ENCODE measurements at places on chromosomes 3 and 15. TPM values are rescaled to one million over a fixed set of nuclear protein-coding genes. Genes with fewer than 3 reads are reported as not detected.

DNA sequence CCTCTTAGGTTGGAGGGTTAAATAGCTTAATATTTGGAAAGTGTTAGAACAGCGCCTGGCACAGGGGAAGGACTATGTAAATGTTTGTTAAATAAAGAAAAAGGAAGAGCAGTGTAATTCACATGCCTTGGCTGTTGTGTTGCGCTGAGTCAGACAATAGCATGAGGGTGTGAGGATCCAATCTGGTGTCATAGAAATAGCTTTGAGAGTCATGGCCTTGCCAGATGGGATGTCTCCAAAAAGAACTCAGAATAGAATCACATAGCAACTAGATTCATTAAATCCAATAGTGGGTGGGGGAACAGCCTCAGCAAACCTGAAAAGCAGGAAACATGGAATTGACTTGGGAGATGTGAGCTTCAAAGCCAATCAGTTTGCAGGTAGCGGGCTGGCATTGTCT, 3.9 kb upstream of the RBSN start:
- no peak for DNase-seq
- H3K27ac ChIP-seq = peak overlapping the region; percentile 0
- H3K36me3 ChIP-seq = peaks cover 6% of the 10 kb centered on the region
- no peak overlapping the region for H3K4me3 ChIP-seq
- H3K4me1 ChIP-seq = peaks cover 38% of the 10 kb centered on the region
- peaks cover 4% of the 10 kb centered on the region for H3K27me3 ChIP-seq

- no peak for DNase-seq
- H3K27me3 ChIP-seq = no peaks in the 10 kb centered on the region
- peaks cover 16% of the 10 kb centered on the region for H3K4me1 ChIP-seq
- no peak overlapping the region for H3K4me3 ChIP-seq
- no peak overlapping the region for H3K27ac ChIP-seq
- no peaks in the 10 kb centered on the region for H3K36me3 ChIP-seq
Measured at GRCh38 chr3:69239063-69239462, 116.7 kb upstream of the LMOD3 start.

GRCh38 chr3:127395663-127396355, 108.0 kb upstream of the PRR20G start:
- H3K36me3 ChIP-seq = no peaks in the 10 kb centered on the region
- no peak for DNase-seq
- H3K4me3 ChIP-seq = no peak overlapping the region

GRCh38 chr3:115436767-115437301, 186.5 kb upstream of the GAP43 start:
- no peak overlapping the region for H3K27ac ChIP-seq
- H3K36me3 ChIP-seq = no peaks in the 10 kb centered on the region
- H3K4me3 ChIP-seq = no peak overlapping the region
- H3K4me1 ChIP-seq = no peaks in the 10 kb centered on the region

- H3K27me3 ChIP-seq = no peaks in the 10 kb centered on the region
- H3K4me3 ChIP-seq = no peak overlapping the region
- peaks cover 50% of the 10 kb centered on the region for H3K4me1 ChIP-seq
- no peak for DNase-seq
Measured at GRCh38 chr15:76936671-76937070, 5.1 kb downstream of the RCN2 start.

DNA sequence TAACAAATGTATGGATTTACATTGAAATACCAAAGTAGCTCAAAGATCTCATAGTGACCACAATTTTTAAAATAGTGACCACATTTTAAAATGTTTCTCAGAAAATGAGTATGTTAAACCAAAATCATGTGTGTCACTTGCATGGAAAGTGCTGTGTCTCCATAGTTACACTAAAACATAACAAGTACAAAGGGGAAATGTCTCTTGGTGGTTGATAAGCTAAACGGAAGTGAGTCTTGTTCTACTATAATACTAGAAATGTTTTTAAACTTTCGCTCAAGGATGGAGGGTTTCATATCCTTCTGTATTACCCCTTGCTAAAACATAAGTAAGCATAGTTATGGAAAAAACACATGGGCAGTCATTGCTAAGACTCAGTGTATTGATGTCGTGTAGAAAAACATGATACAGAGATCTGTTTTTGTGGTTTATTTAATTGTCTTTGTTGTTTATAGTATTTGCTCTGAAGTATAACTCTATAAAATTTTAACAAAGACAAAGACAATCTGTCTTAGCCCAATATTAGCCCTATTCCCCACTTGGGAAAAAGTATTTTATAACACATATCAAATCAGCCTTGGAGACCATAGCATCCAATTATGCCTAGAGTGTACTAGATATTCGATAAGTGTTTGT, 27.0 kb upstream of the DENND4A start:
- H3K27ac ChIP-seq = peak overlapping the region; percentile 86
- peak overlapping the region; percentile 57 for H3K4me3 ChIP-seq
- peaks cover 8% of the 10 kb centered on the region for H3K36me3 ChIP-seq

DNA sequence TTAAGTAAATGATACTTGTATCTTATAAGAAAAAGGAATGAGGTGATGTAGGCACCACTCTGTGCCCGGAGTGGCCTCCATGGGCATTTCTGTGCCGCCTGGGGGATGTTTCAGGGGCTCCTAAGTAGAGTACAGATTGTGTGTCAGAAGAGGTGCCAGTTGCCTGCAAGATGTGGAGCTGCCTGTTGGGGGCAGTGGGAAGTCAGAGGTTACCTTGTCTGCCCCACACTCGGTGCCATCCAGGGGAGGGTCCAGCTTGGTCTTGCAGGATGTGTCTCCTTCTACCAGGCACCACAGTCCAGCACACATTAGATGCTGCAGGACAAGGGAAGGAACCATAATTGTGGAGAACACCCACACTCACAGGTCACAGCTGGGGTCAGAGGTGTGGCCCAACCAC, 208.8 kb downstream of the ADAMTS17 start:
- H3K27ac ChIP-seq = no peak overlapping the region
- no peaks in the 10 kb centered on the region for H3K27me3 ChIP-seq
- H3K36me3 ChIP-seq = no peaks in the 10 kb centered on the region
- H3K4me3 ChIP-seq = no peak overlapping the region
- no peaks in the 10 kb centered on the region for H3K4me1 ChIP-seq

DNA sequence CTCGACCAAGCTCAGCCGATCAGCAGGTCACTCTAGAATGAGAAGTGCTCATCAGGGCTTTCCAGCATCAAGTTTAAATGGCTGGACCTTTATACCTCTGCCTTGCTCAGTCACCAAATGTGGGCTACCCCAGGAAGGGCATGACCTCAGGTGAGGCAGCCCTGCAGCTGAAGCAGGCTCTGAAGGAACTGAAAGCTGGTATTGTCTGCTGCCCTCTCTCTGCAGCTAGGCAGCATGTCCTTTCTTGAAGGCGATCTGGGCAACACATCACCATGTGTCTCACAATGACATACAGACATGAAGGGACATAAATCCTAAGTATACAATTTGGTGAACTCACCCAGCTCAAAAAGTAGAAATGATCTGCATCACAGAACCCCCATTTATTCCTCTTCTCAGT, 38.7 kb upstream of the ARID3B start:
- peaks cover 8% of the 10 kb centered on the region for H3K36me3 ChIP-seq
- no peak for DNase-seq
- no peaks in the 10 kb centered on the region for H3K27me3 ChIP-seq
- no peak overlapping the region for H3K27ac ChIP-seq
- no peak overlapping the region for H3K4me3 ChIP-seq

EPHA3 gene
- total RNA-seq = not detected

TRAT1 gene
- total RNA-seq = 151 TPM

GOLGA6L10 gene
- total RNA-seq = 0.54 TPM

CLDN16 gene
- total RNA-seq = not detected

CYP8B1 gene
- total RNA-seq = not detected

CEP70 gene
- 14.5 TPM for total RNA-seq

SLC28A2 gene
- not detected for total RNA-seq
